ENCODE measurements at places on chromosomes 12 and 14. TPM values are rescaled to one million over a fixed set of nuclear protein-coding genes. Genes with fewer than 3 reads are reported as not detected.

PTHLH gene
- 0.75 TPM for polyA plus RNA-seq

FOXN4 gene
- polyA plus RNA-seq, result not detected

MAP1LC3B2 gene
- 1.9 TPM for polyA plus RNA-seq

TBC1D30 gene
- polyA plus RNA-seq, result 1.8 TPM

B4GALNT1 gene
- 0.31 TPM for polyA plus RNA-seq

ASCL1 gene
- 0.37 TPM for polyA plus RNA-seq

CCDC177 gene
- not detected for polyA plus RNA-seq

RPL10L gene
- not detected for polyA plus RNA-seq
